Vagina (tissue), 2 donors: ENCODE measurements at places on chromosomes 4 and X.

GRCh38 chr4:30208731-30209435, 511.3 kb upstream of the PCDH7 start:
- DNase-seq = no peak

DNA sequence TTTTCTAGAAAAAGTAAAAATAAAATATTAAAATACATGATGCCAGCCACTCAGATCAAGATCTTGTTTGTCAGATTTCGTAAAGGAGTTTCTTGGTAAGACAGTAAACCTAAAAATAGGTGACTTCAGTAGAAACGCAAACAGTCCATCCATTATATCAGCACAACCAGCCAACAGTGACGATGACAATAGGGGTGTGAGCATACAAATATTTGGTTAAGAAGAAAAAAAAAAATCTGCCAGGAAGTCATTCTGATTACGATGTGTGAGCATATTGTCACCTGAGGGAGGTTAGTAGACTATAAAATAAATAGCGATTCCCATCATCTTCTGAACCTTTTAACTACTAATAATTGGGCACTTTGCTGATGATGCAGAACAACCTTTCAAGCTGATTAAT, 37.6 kb downstream of the SLC7A11 start:
- DNase-seq = no peak

GRCh38 chr4:5524446-5525299, 183.7 kb downstream of the EVC2 start:
- no peak for DNase-seq

DNA sequence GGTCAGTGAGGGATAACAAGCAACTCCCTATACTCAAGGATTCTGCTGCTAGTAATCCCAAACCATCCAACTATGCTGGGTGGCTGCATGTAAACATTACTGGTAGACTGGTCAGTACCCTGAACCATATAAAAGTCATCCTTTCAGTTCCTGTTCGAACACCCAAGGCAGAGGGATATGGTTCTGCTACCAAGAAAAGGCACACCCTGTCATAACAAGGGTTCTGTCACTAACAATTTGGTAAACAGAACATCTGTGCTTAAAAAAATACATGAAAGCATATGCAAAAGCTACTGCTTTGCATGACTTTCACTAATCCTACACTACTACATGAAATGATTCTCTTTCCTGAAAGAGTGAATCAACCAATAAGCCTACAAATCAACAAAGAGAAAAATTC, 76.8 kb upstream of the MCF2 start:
- DNase-seq = no peak
